Activated gamma-delta T cell (primary cell): ENCODE measurements at places on chromosomes 5 and 9.

- DNase-seq: no peak
Observed at GRCh38 chr5:25160891-25161290, 516.1 kb upstream of the CDH10 start.

DNA sequence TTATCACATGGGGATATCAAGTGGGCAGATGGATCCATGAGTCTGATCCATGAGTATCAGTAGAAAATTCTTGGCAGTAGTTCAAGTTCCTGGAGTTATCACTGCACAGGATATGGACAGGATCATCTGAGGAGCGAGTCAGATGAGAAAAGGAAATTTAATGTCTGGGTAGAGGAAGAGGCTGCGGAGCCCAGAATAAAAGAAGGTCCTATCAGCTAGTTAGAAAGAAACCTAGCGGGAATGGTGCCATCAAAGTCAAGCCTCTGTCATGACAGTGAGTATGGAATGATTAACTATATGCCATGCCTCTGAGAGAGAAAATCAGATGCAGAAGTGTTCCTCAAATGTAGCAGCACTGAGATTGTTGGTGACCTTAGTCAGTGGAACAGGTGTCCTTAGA, 248.1 kb downstream of the PIK3R1 start:
- DNase-seq: no peak

- no peak for DNase-seq
Observed at GRCh38 chr9:120510816-120511215, 69.2 kb downstream of the CDK5RAP2 start.

DNA sequence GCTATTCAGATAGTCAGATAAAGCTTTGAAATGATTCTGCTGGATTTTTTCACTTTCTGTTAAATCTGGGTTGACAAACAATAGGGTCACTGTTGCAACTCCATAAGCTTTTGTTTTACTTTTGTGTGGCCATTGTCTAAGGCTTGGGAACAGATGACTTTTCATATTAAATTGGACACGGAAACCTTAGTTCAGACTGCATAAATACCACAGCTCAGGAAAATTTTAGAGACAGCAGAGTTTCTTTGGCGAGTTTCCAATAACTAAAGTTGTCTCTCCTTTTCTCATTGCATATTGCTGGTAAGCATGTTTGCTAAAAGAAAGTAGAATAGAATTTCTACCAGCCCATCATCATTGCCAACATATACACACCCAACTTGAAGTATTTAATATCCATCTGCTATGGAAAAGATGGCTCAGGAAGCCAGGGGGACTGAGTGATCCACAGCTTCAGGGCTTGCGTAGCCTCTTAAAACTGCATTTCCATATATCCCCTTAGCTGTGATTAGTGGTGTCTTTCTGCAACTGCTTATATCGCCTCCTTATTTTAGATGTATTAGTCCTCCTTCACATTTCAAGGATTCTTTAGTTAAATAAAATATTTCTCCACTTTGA, 168.2 kb downstream of the ARHGAP26 start:
- no peak for DNase-seq

DNA sequence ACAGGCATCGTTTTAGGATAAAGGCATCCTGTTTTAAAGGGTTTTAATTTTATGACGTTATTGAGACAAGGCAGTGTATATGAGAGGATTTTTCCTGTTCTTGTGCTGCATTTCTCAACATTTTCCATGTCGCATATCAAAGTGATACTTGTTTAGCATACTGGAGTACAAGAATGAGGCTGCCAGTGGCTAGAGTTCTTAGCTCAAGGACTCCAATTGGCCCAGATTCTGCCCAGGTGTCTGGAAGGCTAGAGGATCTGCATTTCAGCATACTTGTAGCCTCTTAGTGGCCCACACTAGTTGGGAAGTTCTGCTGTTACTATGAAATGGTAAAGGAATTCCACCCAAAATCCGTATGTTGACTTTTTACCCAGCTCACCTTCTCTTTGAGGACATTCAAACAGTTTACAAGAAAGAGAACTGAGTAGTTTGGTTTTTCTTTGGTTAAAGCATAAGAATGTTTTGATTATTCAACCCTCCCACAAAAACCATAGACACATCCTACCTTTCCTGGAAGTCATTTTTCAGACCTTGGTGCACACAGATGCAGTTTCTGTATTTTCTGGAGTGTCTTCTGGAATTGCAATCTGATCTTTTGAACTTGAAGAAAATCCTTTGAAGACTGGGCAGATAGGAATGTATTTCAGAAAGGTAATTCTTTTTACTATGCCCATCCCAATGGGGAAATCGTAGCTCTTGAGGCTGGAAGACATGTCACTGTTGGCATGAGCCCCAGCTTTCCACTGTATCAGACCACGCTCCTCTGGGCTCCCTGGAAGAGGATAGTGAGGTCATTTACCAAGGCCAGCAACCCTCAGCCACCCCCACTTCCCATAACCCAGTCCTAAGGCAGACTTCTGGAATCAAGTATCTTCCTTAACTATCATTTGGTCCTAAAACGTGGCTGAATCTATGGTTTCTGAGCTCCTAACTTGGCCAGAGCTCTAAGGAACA, 11.3 kb downstream of the SLC23A1 start:
- no peak for DNase-seq

- no peak for DNase-seq
Observed at GRCh38 chr9:123834889-123835562, 94.9 kb downstream of the DENND1A start.

GRCh38 chr5:85453026-85453349, 1068.3 kb upstream of the EDIL3 start:
- no peak for DNase-seq

DNA sequence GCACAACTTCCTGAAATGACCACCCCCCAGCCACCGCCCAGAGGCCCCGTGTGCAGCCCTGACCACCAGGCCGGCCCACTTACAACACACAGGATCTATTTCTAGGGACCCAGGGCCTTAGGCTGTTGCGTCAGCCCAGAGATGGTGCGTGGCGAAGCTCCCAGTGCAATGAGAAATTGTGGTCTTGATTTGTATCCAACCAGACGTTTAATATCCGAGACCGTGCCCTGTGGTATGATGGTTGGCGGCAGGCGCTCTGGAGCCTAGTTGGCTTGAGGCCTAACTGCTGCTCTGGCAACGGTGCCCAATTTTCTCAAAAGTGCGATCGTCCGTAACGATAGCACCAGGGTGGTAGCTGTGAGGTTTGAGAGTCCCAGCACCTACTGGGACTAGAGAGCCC, 32.6 kb upstream of the SLC6A19 start:
- no peak for DNase-seq

- DNase-seq: no peak
Observed at GRCh38 chr5:107464416-107464815, 206.3 kb downstream of the EFNA5 start.

- no peak for DNase-seq
Observed at GRCh38 chr9:8895861-8896224, 1096.3 kb upstream of the DMAC1 start.

DNA sequence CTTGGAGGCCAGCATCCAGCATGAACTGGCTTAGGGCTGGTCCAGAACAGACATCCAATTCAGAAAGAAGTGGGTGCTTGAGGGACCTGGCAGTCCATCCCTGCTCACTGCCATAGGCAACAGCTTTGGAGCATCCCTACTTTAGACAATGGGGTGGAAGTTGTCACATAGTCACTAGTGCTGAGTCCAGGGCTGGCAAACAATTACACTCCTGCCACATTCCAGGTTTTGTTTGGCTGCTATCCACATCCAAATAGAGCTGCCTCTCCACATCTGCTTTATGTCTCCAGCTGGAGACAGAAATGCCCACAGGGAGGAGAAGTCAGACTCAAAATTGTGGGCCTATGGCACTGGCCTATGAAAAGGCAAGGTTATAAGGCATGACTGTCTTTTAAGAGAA, 7.0 kb downstream of the FSTL4 start:
- no peak for DNase-seq

GRCh38 chr9:131660466-131661405, 79.1 kb downstream of the RAPGEF1 start:
- no peak for DNase-seq

GRCh38 chr9:126561582-126561981, 52.1 kb upstream of the LMX1B start:
- no peak for DNase-seq

- no peak for DNase-seq
Observed at GRCh38 chr5:159961176-159962160, 45.2 kb downstream of the ADRA1B start.

DNA sequence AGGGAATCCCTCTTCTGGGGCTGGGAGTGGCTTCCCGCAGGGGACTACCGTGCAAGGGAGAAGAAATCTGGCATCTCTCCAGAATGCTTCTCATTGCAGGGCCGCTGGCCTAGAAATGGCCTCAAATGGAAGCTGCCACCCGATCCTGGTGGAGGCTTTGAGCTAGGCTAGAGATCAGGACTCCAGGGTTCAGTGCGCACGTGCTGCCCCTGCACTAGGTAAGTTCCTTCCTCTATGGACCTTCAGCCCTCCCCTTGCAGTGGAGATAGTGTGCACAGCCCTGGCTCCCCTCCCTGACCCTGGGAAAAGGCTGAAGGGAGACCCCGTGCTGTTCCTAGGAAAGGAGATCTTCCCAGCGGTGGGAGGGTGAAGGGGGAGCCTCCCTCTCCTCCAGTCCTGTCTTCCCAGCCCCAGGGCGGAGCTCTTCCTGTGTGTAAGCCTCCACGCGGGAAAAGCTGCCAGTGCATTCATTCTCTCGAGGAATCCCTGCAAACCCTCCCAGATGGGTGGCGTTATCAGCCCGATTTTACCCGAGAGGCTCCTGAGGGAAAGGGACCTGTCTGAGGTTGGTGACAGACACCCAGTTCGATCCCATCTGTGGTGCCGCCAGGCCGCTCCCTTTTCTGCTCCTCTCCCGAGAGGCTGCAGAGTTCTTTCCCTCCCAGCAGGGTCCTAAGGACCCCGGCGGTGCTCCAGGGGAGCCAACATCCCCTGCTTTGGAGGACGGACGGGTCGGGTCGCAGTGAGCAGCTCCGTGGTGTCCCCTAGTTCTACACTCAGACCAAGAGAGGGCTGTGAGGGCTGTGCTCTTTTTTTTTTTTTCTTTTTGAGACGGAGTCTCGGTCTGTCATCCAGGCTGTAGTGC, 1.4 kb upstream of the CERCAM start:
- DNase-seq: no peak

DNA sequence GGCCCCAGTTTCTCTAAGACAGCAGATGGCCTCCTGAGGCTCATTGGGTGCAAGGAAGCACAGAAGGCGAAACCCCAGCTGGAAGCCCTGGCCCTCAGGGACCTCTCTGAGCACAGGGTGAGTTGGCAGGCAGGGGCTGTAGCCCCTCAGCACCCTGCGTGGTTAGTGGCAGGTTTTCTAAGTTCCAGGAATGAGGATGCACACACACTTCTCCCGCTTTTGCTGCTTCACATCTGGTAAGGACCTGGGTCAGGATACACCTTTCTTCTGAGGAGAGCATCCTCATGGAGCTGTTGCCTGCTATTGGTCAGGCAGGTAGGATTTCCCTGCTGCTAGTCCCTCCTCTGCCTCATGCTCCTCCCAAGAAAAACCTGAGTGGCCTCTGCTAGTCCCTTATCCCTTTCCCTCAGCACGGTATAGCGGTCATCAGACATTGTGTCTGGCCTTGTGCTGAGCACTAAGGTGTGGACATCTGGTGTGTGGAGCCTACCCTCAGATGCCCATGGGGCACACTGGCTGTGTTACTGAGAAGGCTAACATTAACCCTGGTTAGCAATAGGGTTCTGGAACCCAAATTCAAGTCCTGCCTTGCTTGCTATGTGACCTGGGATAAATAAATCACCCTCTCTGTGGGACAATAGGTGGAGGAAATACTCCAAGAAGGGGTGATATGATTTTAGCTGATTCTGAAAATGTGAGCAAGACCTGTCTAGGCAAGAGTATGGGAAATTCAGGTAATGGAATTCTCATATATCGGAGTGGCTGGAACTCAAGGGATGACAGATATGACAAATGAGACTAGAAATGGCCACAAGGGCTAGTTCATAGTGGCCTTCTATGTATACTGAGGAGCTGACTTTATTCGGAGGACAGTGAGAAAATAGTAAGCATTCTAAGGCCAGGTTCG, 1.6 kb downstream of the SLC22A4 start:
- no peak for DNase-seq

- no peak for DNase-seq
Observed at GRCh38 chr5:514673-515072, 9.6 kb downstream of the SLC9A3 start.

- no peak for DNase-seq
Observed at GRCh38 chr5:143195491-143195890, 208.0 kb downstream of the NR3C1 start.

- DNase-seq: no peak
Observed at GRCh38 chr5:175620527-175620926, 37.3 kb upstream of the HRH2 start.

DNA sequence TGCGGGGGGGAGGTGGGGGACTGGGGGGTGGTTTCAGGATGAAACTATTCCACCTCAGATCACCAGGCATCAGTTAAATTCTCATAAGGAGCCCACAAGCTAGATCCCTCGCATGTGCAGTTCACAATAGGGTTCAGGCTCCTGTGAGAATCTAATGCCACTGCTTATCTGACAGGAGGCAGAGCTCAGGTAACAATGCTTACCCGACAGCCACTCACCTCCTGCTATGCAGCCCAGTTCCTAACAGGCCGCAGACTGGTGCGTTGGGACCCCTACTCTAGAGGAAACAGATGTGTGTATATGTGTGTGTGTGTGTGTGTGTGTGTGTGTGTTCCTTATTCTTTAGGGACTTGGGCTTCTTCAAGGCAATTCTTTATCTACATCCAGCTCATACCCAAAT, 352.3 kb upstream of the CCNH start:
- DNase-seq: no peak

DNA sequence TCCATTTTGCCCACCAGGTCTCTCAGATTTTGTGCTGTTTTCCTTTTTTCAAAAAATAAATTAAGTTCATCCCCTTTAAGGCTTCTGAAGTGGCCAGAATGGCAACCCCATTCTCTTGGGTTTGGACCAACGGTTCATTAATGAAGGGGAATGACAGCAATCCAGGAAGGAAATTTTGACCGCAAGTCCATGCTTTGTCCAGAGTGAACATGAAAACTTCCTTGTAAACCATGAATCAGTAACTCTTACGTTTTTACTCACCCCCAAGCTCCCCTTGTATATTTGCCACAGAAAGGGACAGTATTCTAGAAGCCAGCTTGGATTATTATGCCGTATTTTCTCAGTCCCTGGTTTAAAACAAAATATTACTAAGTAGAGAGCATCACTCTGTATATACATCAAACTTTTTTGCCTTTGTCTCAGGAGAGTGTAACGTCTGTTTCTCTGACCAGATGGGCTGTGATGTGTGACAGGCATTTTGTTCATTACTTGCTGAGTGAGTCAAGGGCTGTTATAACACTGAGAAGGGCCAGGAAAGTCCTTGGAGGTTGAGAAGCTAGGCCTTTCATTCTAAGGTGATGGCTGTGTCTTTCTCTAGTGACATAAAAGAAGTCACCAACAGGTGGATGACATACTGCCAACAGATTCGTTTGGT, 148.2 kb downstream of the SMARCA2 start:
- no peak for DNase-seq
